ENCODE measurements at places on chromosomes 4 and X.

DNA sequence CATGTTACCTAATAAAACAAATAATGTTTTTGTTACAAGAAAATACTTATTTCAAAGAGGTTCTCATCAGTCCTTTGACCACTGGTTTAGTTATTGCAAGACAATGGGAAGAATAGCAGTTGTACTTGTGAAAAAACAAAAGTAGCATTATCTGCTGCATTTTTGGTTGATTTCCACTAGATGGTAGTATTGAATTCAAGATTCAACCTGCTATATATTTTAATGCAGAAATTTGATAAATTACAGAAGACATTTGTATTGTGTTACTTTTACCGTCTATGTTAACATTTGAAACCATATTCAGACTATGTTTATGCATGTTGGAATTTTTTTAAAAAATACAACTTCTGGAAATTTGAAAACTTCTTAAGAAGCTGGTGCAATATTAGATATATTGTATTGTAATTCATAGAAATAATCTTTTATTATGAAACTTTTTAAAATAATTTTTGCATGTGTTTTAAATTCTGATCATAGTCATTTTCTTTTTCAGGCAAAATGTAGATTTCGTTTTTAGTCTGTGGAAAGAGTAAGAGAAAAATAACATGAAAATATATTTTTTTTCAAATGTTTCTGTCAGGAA lies 56.4 kb downstream of the SPCS3 start:
- DNase-seq = peak; percentile 23

- DNase-seq = peak; percentile 2
These were observed 57.1 kb upstream of the NPFFR2 start for GRCh38 chr4:71974681-71975080.

DNA sequence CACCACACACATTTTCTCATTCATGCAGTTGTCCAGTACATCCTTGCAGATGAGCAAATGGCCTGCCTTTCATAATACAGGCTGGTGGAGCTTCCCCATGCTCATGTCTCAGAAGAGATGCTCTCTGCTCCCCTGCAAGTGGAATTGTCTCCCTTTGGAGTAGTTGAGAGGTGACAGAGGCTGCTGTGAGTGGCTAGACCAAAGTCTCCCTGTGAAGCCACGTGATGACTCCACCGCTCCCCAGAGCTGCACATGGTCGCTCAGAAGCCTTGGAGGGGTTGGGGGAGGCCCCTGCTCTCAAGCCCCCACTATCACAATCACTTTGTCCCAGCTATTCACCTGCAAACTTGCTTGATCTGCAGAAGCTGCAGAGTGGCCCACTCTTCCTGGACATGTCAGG lies 1.5 kb upstream of the GPR78 start:
- DNase-seq = no peak

DNA sequence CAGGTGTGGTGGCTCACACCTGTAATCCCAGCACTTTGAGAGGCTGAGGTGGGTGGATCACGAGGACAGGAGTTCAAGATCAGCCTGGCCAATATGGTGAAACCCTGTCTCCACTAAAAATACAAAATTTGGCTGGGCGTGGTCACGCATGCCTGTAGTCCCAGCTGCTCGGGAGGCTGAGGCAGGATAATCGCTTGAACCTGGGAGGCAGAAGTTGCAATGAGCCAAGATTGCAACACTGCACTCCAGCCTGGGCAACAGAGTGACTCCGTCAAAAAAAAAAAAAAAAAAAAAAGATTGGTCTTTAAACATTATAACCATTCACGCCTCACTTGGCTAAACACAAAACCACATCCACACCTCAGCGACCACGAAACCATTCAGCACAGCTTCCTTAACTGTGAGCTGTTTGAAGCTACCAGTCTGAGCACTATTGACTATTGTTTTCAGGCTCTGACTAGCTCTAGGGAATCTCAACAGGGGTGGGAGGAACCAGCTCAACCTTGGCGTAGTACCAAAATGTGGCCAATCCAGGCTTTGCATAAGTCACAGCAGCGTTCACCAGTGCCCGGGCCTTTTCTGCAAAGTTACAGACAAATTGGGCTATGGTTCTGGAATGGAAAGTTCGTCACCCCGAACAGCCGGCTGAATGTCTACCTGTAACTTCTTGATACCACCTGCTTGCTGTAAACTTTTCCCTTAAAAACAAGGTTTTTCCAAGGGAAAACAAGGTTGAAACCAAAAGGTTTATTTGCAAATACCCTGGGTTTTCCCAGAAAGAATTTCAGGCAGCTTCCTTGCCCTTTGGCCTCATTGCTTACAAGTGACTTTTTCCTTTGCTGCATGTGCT lies 73.6 kb upstream of the DHX15 start:
- DNase-seq = peak; percentile 64

DNA sequence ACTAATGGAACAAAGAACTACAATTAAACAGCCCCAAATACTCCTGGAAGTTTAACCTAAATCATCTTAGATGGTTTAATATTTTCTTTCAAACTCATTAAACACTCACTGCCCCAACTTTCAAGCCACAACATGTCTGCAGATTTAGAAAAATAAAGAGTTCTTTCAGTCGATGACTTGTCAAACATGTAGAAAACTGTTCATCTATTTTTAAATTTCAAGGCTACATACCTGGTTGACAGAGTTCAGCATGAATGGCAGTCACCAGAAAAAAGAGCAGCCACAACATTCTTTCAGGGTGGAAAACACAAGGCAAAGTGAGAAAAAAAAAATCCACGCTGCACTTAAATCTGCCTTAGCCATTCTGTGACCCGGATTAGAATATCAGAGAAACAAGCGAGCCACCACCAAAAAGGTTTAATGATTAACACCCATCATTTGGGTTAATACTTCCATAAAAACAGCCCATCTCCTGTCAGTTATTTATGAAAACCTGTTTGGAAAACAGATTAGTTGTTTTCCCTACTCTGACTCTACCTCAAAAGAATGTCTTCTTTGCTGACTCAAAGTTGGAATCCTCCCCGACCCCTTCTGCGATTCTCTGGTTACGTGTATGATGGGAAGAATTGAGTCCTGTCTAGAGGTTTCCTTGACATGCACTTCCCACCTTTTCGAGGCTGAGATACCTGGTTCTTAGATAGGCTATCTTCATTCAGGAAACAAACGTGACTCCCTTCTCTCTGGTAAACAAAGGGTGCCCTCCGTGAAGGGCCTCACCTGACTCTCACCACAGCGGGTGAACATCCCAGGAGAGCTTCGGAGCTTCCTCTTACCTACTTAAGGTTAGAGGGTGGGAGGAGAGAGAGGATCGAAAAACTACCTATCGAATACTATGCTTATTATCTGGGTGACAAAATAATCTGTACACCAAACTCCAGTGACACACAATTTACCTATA lies at the start of gene CLTRN:
Gene CLTRN, minus strand, starts transcription at position 319 of the 958 bp plus-strand sequence. Its CDS starts 30 bp downstream, at position 289.
- no peak for DNase-seq

GRCh38 chr4:35493977-35494376 lies 750.3 kb downstream of the ARAP2 start:
- no peak for DNase-seq

- peak; percentile 44 for DNase-seq
These were observed 147.5 kb downstream of the DLG3 start for GRCh38 chrX:70592091-70592490.

- peak; percentile 28 for DNase-seq
These were observed 56.4 kb upstream of the GPR78 start for GRCh38 chr4:8523766-8524165.

- DNase-seq = peak; percentile 64
These were observed 656.8 kb downstream of the IQCM start for GRCh38 chr4:149158817-149159216.

DNA sequence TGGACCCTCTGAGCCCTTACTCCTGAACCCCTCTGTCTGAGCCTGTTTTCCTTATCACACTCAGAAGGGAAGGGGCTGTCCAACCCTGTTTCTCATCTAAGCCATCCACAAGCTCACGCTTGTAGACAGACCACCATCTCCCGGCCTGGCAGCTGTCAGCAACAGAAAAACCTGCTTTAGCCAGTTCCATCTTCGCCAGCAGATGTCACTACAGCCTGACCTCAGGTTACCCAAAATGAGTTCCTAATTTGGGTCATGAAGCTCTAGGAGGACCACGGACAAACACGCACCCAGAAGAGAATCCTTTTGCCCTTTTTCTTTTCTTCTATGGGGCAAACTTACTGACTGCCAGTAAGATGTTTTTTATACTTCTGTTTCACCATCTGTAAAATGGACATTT lies 445.4 kb downstream of the BCOR start:
- DNase-seq = no peak

DNA sequence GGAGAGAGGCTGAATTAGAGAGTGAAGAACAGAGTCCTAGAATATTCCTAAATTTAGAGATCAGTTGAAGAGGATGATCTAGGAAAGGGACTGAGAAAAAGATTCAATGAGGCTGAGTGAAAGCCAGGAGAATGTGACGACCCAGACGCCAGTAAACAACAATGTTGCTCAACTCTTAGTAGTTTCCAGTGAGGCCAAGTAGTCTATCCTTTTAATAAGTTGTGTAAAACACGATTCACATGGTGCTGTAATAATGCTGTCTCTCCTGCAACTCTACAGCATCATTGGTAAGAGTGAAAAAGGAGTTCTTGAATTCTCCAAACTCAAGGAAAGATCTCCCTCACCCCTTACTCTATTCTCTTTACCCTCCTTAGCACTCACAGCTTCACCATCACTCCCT lies 140.3 kb downstream of the CFAP299 start:
- no peak for DNase-seq

GRCh38 chr4:149988087-149988410 lies 90.2 kb upstream of the DCLK2 start:
- peak; percentile 74 for DNase-seq

- DNase-seq = no peak
These were observed 265.4 kb upstream of the DCAF8L1 start for GRCh38 chrX:28246675-28247074.

GRCh38 chr4:122017296-122017695 lies 65.4 kb upstream of the TRPC3 start:
- DNase-seq = peak; percentile 57

DNA sequence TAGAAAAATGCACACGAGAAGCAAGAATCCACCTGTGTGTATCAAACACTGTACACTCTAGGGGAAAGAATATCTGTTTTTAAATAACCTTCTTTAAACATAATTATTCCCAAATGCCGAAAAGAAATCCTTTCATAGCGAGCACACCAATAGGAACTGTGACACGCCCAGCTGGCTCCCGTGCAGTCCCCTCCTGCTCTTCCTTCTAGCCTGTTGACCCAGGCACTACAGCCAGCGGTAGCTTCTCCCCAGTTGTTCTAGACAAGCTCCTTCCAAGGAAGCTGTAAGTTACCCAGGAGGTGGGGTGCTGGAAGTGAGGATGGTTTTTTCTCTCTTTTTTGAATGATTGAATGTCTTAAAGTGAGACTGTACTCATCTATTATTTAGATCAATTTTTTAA lies 19.5 kb upstream of the NOCT start:
- DNase-seq = no peak

DNA sequence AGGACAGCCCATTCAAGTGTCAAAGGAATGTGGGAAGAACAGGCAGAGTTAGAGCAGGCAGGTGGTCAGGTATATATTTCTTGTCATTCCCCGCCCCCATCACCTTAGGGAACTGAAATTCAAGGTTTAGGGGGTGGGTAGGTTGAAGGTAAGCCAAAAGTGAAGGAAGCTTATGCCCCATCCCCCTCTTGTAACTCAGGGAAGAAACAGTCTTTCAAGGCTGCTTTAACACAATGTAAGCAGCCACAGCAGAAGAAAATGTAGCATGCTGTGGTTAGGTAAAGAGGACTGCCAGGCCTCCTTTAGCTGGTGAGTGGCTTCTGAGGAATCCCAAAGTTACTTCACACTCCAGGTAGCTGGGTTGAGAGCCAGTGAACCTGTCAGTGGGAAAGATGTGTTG lies 122.3 kb downstream of the RS1 start:
- no peak for DNase-seq

GRCh38 chr4:18042754-18043153 lies 21.2 kb upstream of the LCORL start:
- no peak for DNase-seq

GRCh38 chrX:104281564-104281963 lies 26.8 kb upstream of the ESX1 start:
- DNase-seq = no peak

- peak; percentile 75 for DNase-seq
These were observed 56.9 kb upstream of the TADA2B start for GRCh38 chr4:6986072-6986780.

DNA sequence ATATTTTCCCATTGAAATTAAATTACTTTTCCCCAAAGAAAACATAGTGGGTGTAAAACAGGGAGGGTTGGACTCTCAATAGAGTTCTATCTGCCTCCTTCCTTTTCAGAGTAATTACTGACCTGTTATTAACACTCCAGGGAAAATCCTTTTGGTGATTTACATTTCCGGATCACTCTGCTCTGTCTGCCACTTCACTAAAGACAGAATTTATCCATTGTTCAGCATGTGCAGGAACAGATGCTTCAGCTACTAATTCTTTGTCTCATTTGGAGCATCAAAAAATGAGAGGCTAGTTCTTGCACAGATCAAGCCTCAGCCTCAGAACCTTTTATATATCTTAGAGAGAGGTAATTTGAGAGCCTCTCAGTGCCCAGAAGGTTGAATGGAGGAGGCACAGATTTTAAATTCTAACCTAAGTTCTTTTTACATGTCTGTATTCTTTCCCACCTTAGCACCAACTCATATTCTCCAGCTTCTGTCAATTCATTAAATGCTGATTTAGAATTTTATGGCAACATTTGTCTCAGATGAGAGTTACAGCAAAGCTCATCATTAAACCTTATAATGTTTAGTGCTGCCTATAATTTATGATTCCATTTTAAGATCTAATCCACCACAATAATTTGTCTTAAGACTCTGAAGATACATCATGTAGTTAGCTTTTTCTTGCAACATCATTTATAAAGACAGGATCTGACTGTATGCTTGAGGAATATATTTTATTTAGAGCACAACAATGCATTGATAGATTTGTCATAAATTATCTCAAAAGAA lies 1494.4 kb downstream of the STIM2 start:
- no peak for DNase-seq

GRCh38 chrX:100980608-100981497 lies 11.3 kb downstream of the ARL13A start:
- peak; percentile 1 for DNase-seq

- DNase-seq = no peak
These were observed 98.7 kb upstream of the KLHL13 start for GRCh38 chrX:118215346-118215745.

GRCh38 chr4:119098306-119098705 lies 37.3 kb upstream of the MYOZ2 start:
- DNase-seq = no peak

DNA sequence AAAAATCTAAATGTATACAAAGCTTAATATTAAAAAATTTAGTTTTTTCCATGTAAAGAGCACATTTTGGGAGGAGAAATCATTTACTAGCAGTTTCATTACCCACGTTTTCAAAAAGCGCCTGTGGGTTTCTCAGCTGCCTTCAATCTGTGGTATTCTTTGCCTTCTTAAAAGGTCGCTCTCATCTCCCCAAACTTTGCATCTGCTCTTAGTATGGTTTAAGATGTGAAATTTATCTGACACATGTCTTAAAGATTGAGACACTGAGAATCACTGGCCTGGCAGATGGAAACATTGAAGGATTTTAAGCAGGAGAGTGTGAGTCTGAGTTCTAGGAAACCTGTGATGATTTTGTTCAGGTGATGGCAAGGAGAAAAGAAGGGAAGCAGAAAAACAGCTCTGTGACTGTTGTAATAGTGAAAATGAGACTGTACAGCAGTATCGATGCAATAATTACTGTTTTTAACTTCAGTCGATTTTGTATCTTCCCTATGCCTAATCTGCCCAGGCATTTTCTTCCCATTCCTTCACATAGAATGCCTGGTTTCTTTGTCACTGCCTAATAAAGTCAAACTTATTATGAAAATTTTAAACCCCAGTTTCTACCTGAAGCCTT lies 75.9 kb downstream of the PAQR3 start:
- DNase-seq = no peak

GRCh38 chr4:162791226-162791625 lies 375.5 kb downstream of the NAF1 start:
- peak; percentile 81 for DNase-seq
